ENCODE measurements at places on chromosomes 4 and X. TPM values are rescaled to one million over a fixed set of nuclear protein-coding genes. Genes with fewer than 3 reads are reported as not detected.

DNA sequence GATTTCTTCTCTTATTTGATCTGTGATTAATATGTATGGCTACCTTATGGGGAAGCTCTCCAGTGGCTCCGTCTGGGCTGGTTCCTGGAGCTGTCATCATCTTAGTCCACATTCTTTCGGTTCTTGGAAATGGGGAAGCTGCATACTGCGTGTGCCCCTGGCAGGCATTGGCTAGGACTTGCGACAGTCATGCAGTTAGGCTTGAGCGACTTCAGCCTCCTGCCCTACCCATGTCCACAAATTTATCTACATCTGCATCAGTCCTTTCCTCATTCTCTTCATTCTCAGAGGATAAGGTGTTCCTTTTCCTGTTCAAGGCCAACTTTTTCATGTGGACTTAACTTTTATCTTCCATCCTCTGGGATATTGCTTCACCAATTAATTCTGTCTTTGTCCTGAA is 214.2 kb downstream of the RELL1 start:
- no peak for DNase-seq

DNA sequence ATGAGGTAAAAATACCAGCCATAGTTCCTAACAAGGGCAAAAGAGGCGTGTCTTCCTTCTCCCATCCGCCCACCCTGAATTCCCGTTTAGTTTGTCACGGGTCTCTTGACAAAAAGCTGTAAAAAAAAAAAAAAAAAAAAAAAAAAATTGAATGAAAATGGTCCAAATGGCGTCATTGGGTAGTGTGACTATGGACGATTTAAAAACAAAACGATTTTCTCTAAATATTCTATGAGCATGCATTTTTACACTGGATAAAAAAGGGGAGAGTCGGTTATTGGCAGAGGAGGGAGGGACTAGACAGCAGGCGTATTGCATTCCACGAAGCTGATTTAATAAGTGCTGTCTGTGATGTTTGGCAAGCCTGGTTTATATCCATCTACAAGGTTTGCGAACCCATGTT is at the start of gene FAM133A:
Gene FAM133A (plus strand): TSS at position 338 of the 403 bp plus-strand sequence. CDS start 35,214 bp downstream, outside the sequence.
- DNase-seq, result no peak

- DNase-seq, result no peak
Observed at GRCh38 chrX:46704767-46705386, 54.0 kb downstream of the SLC9A7 start.

CXXC4 gene
- 4.7 TPM for total RNA-seq

DNA sequence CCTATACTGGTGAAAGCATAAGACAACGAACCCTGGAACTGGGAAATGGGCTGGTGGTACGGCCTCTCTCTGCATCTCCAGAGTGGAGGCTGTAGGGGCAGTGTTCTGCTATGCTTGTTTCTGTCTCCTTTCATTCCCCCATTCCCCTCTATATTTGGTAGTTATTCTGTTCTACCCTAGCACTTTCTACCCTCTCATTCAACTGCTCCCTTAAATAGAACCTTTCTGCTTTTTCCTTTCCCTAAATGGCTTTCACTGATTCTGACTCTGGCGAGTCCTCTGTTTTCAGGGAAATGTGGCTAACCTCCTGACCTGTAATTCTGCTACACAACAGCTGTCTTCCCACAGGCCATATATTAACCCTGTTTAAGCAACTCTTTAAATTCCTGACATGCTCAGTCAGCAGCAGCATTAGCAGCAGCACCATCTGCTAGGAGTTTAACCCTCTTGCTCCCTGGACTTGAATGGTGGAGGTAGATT is 94.2 kb downstream of the CXCL13 start:
- DNase-seq, result no peak
